Mesothelial cell of epicardium (in vitro differentiated cells): ENCODE measurements at places on chromosomes 7 and 10.
A peak's percentile ranks its signal among the peaks of the same experiment; 100 is the strongest.

- DNase-seq: no peak
- peaks cover 19% of the 10 kb centered on the region for H3K36me3 ChIP-seq
- H3K4me3 ChIP-seq: no peak overlapping the region
Observed at GRCh38 chr7:101543242-101543766, 85.8 kb downstream of the MYL10 start.

DNA sequence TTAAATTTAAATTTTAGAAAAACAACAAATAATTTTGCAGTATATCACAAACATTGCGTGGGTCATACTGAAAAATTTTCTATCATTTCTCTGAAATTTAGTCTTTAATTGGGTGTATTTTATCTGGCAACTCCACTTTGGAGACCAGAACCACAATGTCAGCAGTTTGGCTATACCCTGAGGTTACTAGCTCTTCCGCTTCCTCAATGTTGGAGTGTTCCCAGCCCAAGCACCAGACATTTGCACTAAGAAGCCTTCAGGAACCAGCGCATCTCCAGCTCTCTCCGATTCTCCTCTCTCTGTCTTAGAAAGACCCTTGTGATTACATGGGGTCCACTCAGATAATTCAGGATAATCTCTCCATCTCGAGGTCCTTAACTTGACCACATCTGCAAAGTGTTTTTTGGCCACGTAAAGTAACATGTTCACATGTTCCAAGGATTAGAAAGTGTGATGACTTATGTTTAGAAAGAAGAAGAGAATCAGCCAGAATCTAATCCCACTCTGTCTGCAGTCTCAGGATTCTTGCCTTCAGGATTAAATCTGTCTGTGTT is 43.1 kb upstream of the ADRB1 start:
- H3K4me3 ChIP-seq: no peak overlapping the region
- DNase-seq: no peak
- H3K36me3 ChIP-seq: no peaks in the 10 kb centered on the region
- H3K27me3 ChIP-seq: peaks cover 55% of the 10 kb centered on the region
- no peak overlapping the region for H3K27ac ChIP-seq

DNA sequence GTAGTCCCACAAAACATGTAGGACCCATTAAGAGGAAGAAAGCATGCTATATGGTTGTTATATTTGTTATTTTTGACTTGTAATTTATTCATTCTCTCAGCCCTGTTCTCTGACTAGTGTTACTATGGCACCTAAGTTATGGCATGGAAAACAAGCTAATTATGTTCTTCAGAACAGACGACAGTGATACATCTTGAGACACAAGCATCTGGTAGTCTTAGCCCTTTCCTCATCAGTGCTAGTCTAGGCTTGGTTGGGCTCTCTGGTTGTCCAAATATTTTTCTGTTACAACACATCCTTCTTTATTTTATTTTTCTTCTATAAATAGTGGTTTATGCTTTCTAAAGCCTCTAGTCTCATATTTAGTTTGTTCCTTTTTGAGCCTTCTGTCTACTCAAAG is 308.3 kb upstream of the KAT6B start:
- no peak overlapping the region for H3K4me3 ChIP-seq
- H3K4me1 ChIP-seq: peaks cover 3% of the 10 kb centered on the region
- DNase-seq: no peak
- H3K27me3 ChIP-seq: no peaks in the 10 kb centered on the region
- peaks cover 26% of the 10 kb centered on the region for H3K36me3 ChIP-seq
- no peak overlapping the region for H3K27ac ChIP-seq

GRCh38 chr10:49184642-49185111 is 3.5 kb downstream of the TMEM273 start:
- H3K27ac ChIP-seq: no peak overlapping the region
- no peak for DNase-seq
- H3K36me3 ChIP-seq: no peaks in the 10 kb centered on the region
- no peaks in the 10 kb centered on the region for H3K4me1 ChIP-seq

DNA sequence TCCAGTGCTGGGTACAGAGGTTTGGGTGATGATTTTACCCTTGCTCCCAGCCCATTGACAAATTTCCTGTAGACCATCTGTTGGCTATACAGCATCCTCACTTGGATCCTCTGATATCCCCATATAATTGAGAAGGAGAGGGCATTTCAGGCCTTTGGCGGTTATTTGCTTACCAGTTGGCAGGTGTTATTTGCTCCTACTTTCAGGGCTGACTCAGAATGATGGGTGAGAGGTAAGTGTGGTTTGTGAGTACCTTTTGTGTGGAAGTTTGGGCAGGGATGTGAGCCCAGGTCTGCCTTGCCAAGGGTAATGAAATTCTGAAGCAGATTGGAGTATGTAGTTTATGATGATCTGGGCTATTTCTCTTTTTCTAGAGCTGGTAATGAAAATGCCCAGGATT is 93.6 kb downstream of the LRMDA start:
- no peak overlapping the region for H3K27ac ChIP-seq
- H3K4me3 ChIP-seq: no peak overlapping the region
- peaks cover 39% of the 10 kb centered on the region for H3K27me3 ChIP-seq
- DNase-seq: no peak
- H3K4me1 ChIP-seq: no peaks in the 10 kb centered on the region
- H3K36me3 ChIP-seq: peaks cover 4% of the 10 kb centered on the region

DNA sequence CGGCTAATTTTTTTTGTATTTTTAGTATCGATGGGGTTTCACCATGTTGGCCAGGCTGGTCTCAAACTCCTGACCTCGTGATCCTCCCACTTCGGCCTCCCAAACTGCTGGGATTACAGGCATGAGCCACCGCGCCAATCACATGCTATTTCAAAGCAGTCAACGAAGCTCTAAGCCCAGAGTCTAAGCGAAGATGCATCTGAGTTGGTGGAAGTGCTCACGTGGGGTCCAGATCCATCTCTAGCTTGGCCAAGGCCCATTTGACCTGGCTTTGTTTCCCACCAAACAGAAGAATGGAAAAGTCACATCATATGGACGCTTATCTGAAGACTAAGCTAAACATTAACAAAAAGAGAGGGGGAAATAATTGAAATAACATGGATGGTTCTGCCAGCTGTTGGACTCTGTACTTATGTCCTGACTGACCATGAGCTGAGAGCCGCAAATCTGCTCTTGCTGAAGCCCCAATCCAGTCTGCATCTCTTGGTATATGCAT is 3.8 kb upstream of the GTF2I start:
- H3K4me3 ChIP-seq: no peak overlapping the region
- H3K27ac ChIP-seq: no peak overlapping the region
- peaks cover 27% of the 10 kb centered on the region for H3K4me1 ChIP-seq
- H3K36me3 ChIP-seq: peaks cover 1% of the 10 kb centered on the region
- H3K27me3 ChIP-seq: no peaks in the 10 kb centered on the region
- DNase-seq: no peak

DNA sequence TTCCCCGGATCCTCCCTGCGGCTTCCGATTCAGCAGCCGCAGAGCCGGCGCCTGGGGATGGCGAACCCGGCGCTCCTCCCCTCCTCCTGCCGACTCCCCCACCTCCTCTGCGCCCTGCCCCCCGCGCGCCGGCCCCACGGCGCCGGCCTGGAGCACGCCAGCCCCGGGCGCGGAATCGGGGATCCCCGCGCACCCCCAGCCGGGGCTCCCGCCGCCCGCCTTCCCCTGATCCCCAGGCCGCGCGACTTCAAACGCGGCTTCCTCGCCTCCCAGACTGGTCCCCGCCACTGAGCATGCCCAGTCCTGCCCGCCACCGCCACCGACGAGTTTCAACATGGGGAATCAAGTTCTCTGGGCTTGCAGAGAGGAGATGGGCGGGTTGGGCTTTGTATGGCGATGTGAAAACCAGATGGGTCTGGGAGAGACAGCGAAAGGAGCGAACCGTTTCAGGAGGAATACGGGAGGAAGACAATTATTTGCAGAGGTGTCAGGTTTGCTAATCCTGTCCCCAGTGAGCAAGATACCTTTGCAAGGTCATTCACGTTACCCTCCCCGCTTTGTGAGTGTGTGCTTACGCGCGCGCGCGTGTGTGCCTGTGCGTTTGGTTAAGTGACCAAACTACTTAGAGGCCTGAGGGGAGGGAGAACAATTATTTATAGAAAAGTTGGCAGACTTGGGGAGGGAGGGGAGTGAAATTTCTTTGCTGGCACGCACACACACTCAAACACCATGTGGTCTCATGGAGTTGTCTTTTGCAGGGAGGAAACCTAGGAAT is at the start of gene PANK1:
PANK1 (minus strand) TSS at position 276 of the 775 bp plus-strand sequence. CDS start 351 bp downstream, outside the sequence.
- H3K27me3 ChIP-seq: no peaks in the 10 kb centered on the region
- peak within 1 kb of the TSS; percentile 93 for H3K27ac ChIP-seq
- H3K4me3 ChIP-seq: no peak within 1 kb of the TSS
- H3K4me1 ChIP-seq: peaks cover 31% of the 10 kb centered on the region

DNA sequence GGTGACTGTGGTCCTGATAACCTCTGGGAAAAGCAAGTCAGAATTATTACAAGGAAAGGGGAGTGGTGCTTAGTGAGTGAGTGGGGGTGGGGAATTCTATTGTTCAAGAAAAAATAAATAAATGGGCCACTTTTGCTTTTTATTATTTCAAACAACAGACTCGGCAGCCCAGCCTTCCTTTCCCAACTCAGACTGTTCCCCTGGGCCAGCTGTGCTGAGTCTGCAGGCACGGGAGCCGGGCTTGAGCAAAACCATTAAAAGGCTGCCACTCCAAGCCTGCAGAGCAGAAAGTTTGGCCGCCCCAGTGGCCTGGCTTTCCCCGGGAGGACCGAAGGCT is 90.0 kb downstream of the PLXNA4 start:
- H3K27me3 ChIP-seq: peaks cover 48% of the 10 kb centered on the region
- H3K4me1 ChIP-seq: no peaks in the 10 kb centered on the region
- H3K4me3 ChIP-seq: no peak overlapping the region
- no peak for DNase-seq
- no peaks in the 10 kb centered on the region for H3K36me3 ChIP-seq
- no peak overlapping the region for H3K27ac ChIP-seq
